A549 treated with dexamethasone at 1 μM for 4 hours (cell line): ENCODE measurements at places on chromosomes 5 and 9. TPM values are rescaled to one million over a fixed set of nuclear protein-coding genes. Genes with fewer than 3 reads are reported as not detected.

WHRN gene
- 4.0 to 8.9 TPM (median 7.4 TPM) in 5 replicates for total RNA-seq

DOCK8 gene
- 0.23 to 0.48 TPM (median 0.38 TPM) in 5 replicates for total RNA-seq

RNF208 gene
- total RNA-seq: 1.2 to 2.2 TPM (median 2.0 TPM) in 5 replicates

ZNF618 gene
- total RNA-seq: 7.2 to 12.5 TPM (median 12.1 TPM) in 5 replicates

ENTPD8 gene
- total RNA-seq: 0.14 to 0.25 TPM (median 0.16 TPM) in 5 replicates

GCNT1 gene
- 3.4 to 5.4 TPM (median 4.5 TPM) in 5 replicates for total RNA-seq

CENPK gene
- 25.9 to 31.7 TPM (median 28.4 TPM) in 5 replicates for total RNA-seq

WNT8A gene
- not detected in 5 replicates for total RNA-seq

TRPM6 gene
- 2.1 to 3.0 TPM (median 2.4 TPM) in 5 replicates for total RNA-seq

TPPP gene
- 5.4 to 9.8 TPM (median 8.1 TPM) in 5 replicates for total RNA-seq

STK32A gene
- total RNA-seq: 0.18 to 0.30 TPM (median 0.25 TPM) in 5 replicates

LIX1 gene
- not detected in 5 replicates for total RNA-seq

PCDHGA10 gene
- total RNA-seq: 0.02 TPM in 2 of 5 replicates, not detected in the others

ANKRD20A1 gene
- total RNA-seq: 0.77 to 1.8 TPM (median 1.5 TPM) in 5 replicates

TEX48 gene
- total RNA-seq: not detected in 5 replicates

CDH12 gene
- 0.03 TPM in 2 of 5 replicates, not detected in the others for total RNA-seq

RNF180 gene
- total RNA-seq: 0.18 to 0.47 TPM (median 0.41 TPM) in 5 replicates

SURF4 gene
- total RNA-seq: 168 to 224 TPM (median 215 TPM) in 5 replicates

PKD2L2 gene
- 0.05 TPM in 1 of 5 replicates, not detected in the others for total RNA-seq

WWC1 gene
- 69.1 to 91.1 TPM (median 80.7 TPM) in 5 replicates for total RNA-seq

FYB1 gene
- total RNA-seq: 9.9 to 15.4 TPM (median 12.6 TPM) in 5 replicates

PCDHGA9 gene
- 0.04 to 0.07 TPM (median 0.05 TPM) in 4 of 5 replicates, not detected in the other for total RNA-seq

PCAT7 gene
- 0.64 to 0.97 TPM (median 0.72 TPM) in 5 replicates for total RNA-seq

TRIM36 gene
- 2.0 to 2.5 TPM (median 2.1 TPM) in 5 replicates for total RNA-seq

SHLD3 gene
- total RNA-seq: 1.5 to 3.0 TPM (median 2.1 TPM) in 5 replicates

SPINK13 gene
- total RNA-seq: 0.13 to 0.31 TPM (median 0.19 TPM) in 4 of 5 replicates, not detected in the other

DRD1 gene
- 0.02 to 0.15 TPM (median 0.06 TPM) in 5 replicates for total RNA-seq

EIF4E1B gene
- not detected in 5 replicates for total RNA-seq

ARAP3 gene
- 2.6 to 4.9 TPM (median 4.5 TPM) in 5 replicates for total RNA-seq

MSX2 gene
- 3.2 to 3.6 TPM (median 3.6 TPM) in 5 replicates for total RNA-seq

DPM2 gene
- 35.5 to 42.3 TPM (median 41.1 TPM) in 5 replicates for total RNA-seq

PGM5 gene
- 0.06 TPM in 1 of 5 replicates, not detected in the others for total RNA-seq

ERAP2 gene
- total RNA-seq: 0.82 to 1.5 TPM (median 1.1 TPM) in 5 replicates

SHISAL2B gene
- total RNA-seq: not detected in 5 replicates
